HFFc6 (cell line): ENCODE measurements at places on chromosomes 6 and 20.
A peak's percentile ranks its signal among the peaks of the same experiment; 100 is the strongest.

DNA sequence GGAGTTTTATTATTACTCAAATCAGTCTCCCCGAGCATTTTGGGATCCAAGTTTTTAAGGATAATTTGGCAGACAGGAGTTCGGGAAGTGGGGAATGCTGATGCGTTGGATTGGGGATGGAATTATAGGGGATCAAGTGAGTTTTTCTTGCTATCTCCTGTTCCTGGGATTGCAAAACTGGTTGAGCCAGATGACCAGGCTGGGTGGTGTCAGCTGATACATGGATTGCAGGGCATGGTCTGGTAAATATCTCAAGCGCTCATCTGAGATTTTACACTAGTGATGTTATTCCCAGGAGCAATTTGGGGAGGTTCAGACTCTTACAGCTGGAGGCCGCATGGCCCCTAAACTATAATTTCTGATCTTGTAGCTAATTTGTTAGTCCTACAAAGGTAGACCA lies 54.7 kb downstream of the ENPP1 start:
- no peak for DNase-seq

GRCh38 chr20:58227391-58228102 lies 906 bp downstream of the ANKRD60 start:
- DNase-seq = no peak

DNA sequence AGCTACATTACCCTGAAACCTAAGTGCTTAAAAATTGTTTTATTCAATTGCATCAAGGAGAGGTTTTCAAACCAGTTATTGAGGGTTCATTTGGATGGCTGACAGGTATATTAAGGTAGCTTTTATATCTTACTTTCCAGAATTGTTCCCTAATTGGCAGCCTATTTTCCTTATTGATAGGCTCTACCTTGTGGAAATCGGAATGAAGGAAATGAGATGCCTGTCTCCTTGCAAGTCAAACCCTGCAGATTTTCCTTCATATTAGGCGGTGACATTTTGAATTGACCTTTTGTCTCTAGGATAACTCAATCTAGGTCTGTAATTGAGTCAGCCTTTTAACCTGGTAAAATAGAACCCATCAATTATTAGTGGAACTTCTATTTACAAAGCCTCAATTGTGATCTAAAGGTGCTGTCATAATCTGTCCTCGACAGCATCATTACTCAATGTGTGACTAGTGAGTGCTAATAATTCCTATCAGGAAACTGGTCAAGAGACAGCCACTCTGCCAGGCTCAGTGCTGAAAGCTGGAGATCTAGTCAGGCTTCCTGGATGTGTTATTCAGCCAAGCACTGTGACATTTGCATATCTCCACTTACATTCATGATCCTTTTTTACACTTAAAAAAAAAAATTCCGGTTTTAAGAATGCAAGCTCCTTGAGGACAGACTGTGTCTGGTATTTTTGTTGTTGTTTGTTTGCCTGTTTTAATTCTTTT lies 20.1 kb downstream of the OPRM1 start:
- no peak for DNase-seq

DNA sequence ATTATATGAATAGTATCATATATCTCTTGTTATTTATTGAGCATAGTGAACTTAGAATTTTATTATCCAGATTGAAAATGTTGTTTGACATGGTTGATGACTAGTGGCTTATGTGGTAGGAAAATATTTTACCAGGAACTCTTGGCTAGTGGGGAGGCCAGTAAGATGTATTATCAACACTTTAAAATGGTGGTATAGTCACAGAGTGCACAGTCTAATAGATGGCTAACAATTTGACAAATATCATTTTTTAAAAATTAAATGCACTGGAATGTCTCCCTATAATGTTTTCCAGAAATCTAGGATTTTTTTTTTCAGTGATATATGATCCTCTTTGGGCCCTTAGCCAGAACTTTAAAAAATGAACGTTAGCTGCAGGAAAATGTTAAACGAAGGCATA lies 26.9 kb upstream of the EYA4 start:
- no peak for DNase-seq

DNA sequence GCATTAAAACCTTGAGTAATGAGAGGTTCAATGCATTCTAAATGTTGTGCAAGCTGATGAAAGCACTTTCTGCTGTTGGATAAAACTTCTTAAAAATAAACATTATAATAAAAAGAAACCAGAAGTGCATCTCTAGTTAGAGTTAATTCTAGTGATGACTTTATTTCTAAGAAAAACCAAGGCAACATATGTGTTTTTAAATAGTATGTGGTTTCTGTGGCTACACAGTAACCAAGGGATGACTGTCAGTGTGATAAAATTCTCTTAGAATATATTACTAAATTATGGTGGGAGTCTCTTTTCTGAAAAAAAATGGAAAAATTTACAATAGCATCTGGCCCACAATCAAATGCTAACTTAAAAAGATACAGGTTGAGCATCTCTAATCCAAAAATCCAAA lies 117.0 kb downstream of the ME1 start:
- no peak for DNase-seq

GRCh38 chr20:48120120-48120519 lies 334.8 kb upstream of the SULF2 start:
- DNase-seq = no peak

DNA sequence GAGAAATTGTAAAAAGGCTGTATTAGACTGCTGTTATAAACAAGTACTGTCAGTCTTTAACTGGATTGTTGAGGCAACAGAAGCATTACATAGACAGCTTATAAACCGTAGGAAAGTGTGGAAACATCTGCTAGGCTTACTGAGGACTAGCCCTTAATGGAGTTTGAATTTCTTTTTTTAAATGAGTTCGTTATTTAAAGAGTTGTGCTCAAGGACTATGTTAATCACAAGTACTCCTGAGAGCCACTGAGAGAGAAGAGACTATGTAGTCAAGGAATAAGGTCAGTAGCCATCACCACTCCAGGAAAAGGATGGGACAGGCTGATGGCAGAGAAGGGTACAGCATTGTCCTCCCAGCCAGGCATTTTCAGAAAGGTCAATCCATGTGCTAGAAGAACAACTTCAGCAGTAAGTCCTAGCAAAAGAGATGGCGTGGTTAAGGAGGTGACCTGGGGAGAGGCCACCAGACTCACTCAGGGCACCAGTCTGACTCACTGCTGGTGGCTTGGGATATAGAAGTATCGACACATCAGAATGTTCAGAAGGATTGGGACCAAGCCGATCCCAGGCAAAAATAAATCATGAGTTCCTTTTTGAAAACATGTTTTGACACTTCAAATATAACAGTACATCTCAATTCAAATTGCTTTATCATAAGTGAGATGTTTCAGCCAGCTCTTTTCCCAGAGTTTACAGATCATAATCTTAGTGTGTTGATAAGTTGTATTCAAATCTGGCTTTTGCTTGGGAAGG lies 6.4 kb downstream of the RPS12 start:
- no peak for DNase-seq

DNA sequence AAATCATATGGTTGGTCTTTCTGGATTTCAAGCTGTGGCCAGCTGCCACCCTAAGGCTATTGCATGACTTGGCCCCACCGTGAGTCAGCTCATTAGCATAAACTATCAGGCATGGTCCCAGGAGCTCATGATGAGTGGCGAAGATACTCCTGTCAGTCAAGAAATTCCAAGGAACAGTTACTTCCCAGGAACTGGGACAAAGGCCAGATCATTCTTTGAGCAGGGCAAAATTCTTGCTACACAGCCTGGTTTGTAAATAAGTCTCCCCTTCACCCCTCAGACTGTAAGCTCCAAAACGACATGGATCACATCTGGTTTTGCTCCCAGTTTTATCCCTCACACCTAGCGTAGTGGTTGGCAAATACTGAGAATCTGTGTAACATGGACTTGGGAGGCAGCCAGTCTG lies 33.0 kb upstream of the KIAA1586 start:
- peak; percentile 82 for DNase-seq

GRCh38 chr6:118551063-118552053 lies 3.3 kb downstream of the PLN start:
- DNase-seq = peak; percentile 64

- peak; percentile 76 for DNase-seq
Measured at GRCh38 chr6:188821-189655, 103.2 kb upstream of the DUSP22 start.

DNA sequence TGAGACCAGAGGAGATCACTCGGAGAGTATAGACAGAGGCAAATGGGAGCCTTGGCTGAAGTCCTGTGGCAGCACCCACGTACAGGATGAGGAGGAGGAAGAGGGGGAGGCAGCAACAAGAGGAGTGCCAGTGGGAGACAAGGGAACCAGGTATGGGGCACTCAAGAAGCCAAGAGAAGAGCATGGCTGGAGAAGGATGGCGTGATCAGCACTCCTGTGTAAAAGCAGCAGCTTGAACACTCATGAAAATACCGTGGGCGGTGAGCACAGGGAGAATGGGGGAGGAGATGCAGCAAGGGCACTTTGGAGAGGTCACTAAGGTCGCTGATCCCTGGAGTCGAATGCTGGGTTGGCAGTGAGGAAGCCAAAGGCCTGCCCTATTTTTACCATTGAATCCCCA lies 51.2 kb upstream of the PRND start:
- no peak for DNase-seq

GRCh38 chr6:144548536-144548935 lies 263.4 kb downstream of the UTRN start:
- no peak for DNase-seq

- no peak for DNase-seq
Measured at GRCh38 chr6:10541591-10541990, 20.4 kb downstream of the GCNT2 start.

DNA sequence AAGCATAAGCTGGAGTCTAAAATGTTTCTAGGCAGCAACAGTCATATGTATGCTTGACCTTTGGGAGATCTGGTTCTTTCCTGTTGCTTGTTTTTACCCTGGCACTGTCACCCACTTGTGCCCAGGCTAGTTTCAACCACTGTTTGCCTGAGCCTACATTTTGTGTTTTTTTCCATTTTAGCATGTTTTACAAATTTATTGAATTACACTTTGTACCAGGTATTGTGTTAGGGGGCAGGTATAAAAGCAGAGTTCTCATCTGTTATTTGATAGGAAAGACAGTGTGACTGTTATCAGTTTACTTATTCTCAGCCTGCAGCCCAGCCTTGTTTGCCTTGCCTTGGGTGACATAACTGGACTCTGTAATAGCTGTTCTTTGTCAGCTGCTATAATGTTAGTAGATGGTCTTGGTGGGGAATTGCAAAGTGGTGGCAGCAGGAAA lies 147.0 kb downstream of the CDKAL1 start:
- no peak for DNase-seq

DNA sequence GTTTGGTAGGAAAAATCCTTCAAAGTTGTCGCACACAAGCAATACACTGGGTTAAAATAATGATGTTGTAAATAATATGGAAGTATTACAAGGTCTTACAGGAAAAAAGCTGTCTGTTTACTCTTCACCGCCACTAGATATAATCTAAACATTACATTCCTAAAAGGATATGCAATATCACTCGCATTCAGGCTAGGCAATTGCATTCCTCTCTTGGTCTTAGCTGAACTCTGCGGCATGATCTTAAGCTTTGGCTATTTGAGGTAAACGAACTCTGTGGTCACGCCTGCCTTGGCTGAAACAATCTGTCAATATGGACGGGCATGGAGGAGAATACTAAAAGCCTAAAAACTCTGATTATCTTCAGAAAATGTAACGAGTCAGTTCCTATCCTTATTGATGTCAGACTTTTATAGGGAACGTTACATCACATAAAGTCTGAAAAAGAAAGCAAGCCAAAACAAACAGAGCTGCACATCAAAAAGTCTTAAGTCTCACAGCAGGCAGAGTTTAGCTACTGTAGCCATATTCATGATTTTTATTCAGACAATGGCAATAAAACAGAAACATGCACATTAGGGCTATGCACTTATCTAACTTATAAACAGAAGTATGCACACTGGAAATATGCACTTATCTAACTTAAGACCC lies 30.8 kb upstream of the FILIP1 start:
- peak; percentile 86 for DNase-seq

DNA sequence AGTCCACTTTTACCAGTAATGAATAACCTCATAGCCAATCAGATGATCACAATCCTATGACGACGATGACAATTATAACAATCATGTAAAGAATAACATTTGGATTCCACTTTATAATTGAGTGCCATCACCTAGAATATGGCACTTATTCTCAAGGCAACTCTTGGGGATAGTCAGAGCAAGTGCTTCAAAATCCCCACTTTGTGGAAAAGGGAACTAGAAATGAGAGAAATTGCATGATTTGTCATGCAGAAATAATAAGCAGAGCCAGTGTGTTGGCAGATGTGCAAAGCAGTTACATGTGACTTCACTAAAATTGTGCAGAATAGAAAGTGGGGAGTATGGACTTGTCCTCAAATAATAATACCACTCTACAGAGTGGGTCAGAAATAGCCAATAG lies 41.3 kb downstream of the FRK start:
- no peak for DNase-seq

DNA sequence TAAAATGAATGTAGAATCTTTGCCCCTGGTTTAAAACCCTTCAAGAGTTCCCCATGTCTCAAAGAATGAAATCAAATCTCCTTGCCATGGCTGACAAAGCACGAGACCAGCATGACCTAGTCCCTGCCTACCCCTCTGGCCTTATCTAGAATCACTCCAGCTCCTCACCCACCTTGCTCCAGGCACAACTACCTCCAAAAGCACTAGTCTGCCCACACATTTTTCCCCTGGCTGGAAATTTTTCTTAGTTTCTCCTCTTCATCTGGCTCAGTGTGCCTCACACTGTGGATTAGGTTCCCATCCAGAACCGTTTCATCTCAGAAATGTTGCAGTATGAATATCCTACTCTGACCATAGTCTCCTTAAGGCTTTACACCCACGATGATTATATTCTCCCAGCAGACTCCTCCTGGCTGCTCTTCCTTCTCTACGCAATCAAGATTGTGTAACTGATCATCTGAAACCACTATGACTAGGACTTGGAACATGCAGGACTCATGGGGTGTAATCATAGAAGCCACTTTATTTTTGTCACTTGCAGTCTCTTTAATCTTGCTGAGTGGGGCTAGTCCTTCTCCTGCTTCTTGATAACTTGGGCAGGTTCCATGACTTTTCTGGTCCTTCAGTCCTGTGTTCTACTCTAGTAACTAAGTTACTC lies 7.8 kb upstream of the MRS2 start:
- peak; percentile 82 for DNase-seq

DNA sequence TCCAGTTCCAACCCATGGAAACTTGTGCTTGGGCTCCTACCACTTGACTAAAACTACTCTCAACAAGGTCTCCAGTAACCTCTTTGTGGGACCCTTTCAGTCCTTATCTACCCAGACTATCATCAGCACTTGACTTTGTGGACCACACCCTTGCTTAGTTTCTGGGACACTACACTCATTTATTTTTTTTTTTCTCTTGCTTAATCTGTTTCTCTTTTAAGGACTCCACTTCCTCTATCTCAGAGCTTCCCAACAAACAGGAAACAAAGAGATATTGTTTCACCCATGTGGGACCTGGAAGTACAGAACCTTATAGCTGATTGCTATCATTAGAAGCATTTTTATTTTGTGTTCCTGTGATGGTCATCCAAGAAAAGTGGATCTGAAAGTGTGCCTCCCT lies 28.8 kb upstream of the ME1 start:
- no peak for DNase-seq
